Naive B cell (primary cell): ENCODE measurements at places on chromosomes 12 and 14.

DNA sequence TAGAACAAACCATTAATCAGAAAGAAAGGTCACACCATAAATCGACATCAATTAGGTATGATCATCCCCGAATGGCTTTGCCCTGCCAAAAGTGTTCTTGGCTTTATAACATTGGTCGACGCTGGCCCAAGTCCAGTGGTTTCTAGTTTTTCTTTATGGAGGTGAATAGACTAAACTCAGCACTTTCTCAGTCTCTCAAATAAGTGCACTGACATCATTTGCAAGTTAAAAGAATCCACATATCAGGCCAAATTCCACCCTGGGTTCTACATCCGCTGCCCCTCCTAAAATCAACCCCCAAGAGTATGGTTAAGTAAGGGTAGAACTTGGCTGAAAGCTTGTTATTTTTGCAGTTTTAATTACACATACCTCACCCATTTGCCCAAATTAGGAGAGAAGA lies 314.3 kb downstream of the C12orf75 start:
- no peak for DNase-seq

- DNase-seq: no peak
These were observed 701.1 kb downstream of the NOVA1 start for GRCh38 chr14:25896777-25897176.

DNA sequence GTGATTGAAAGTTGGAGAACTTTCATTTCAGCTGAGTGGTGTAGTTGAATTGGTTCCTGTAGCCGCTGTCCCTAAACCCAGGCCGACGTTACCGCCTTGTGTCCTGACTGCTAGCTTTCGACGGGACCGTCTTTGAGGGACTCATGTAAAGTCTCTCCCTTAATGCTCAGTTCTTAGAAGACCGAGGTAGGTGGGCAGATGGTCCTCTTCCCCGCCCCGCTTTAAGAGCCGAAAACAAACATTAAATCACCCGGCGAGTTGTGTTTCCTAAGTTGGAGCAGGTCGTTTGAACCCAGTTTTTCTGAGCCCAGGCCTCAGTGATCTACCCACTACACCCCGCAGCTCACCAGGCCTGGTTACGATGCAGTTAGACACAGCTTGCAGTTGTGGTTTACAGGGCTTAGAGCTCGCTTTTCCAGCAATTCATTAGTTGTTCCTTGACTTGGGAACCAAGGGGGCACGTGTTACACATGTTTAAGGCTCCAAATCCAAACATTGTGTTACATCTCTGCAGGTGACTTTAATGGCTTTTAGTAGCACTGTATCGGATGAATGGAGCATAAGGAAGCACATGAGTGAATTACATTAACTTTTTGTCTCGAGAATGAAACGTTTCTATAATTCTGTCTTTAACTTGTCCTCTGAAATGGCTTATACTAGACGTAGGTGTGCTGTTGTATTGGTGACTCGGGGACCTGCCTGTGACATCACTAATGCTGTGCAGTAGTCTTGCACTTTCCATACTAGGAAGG lies 790 bp downstream of the NEDD1 start:
- DNase-seq: peak; percentile 20

- no peak for DNase-seq
These were observed 62.6 kb downstream of the LGMN start for GRCh38 chr14:92685784-92686355.

DNA sequence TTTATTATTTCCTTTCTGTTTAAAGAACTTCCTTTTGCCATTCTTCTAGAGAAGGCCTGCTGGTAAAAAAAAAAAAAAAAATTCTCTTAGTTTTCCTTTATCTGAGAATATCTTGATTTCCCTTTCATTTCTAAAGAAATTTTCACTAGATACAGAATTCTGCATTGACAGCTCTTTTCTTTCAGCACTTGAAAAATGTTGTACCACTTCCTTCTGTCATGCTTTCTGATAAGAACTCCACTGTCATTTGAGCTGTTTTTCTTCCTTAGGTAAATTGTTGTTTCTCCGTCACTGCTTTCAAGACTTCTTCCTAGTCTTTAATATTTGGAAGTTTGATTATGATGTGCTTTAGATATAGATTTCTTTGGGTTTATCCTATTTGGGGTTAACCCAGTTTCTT lies 113.6 kb upstream of the BTG1 start:
- no peak for DNase-seq

DNA sequence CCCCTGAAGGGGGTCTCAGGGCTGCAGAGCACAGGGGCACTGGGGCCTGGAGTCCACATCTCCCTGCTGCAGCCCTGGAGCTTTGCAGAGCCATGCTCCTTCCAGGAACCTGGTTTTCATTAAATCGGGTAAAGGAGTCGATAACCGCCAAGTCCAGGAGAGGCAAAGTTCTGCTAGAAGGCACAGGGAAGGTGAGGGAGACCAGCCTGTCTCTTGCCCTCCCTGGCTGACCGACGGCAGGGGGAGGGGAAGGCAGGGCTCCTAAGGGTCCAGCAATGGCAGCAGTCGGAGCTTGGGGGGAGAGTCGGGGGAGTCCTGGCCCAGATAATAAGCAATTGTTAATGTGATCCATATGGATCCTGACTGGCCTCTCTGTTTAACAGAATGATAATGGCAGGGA lies 3.0 kb downstream of the FIGNL2 start:
- DNase-seq: no peak

DNA sequence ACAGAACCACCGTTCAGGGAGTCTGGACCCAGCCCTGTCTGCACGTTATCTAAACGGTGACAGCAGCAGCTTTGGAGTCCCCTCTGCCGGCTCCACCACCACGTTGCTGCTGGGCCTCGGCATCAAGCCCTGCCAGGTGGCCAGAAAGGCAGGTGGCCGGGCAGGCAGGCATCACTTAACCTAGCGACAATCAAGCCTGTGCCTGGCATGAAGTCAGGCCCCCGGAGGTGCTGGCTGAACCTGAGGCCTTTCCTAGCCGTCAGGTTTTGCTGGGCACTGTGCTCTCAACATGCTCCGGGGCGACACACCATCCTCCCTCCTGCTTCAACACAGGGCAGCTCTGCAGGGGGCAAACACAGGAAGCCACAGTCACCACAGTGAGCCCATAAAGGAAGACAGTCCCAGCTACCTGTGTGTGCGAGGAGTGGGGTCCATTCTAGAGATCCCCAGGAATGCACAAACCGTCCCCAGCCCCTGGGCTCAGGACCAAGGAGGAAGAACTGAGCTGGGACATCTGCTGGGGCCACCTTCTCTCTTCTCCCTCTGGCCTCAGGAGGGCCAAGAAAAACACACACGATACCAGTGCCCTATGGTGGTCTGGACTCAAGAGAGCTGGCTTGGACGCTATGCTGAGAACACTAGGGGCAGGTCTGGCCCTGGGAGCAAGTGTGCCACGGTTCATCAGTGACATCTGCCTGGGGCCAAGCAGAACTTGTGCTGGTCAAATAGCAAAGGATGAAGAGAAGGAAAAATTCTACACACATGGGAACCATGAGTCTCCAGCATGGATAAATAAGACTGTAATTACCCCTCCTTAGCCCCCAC lies 44.7 kb downstream of the CCDC88C start:
- DNase-seq: peak; percentile 18

- DNase-seq: no peak
These were observed 5.0 kb downstream of the PPTC7 start for GRCh38 chr12:110577864-110578693.

GRCh38 chr12:114835031-114835430 lies 151.1 kb upstream of the TBX3 start:
- no peak for DNase-seq

- DNase-seq: no peak
These were observed 687 bp downstream of the RAB35 start for GRCh38 chr12:120115692-120116440.

- no peak for DNase-seq
These were observed 93.9 kb downstream of the PLBD1 start for GRCh38 chr12:14473707-14474287.

- no peak for DNase-seq
These were observed 36.0 kb upstream of the BATF start for GRCh38 chr14:75486318-75486717.

GRCh38 chr14:42629553-42629952 lies 1022.9 kb downstream of the LRFN5 start:
- no peak for DNase-seq

GRCh38 chr14:103528146-103528586 lies 830 bp upstream of the TRMT61A start:
- no peak for DNase-seq

DNA sequence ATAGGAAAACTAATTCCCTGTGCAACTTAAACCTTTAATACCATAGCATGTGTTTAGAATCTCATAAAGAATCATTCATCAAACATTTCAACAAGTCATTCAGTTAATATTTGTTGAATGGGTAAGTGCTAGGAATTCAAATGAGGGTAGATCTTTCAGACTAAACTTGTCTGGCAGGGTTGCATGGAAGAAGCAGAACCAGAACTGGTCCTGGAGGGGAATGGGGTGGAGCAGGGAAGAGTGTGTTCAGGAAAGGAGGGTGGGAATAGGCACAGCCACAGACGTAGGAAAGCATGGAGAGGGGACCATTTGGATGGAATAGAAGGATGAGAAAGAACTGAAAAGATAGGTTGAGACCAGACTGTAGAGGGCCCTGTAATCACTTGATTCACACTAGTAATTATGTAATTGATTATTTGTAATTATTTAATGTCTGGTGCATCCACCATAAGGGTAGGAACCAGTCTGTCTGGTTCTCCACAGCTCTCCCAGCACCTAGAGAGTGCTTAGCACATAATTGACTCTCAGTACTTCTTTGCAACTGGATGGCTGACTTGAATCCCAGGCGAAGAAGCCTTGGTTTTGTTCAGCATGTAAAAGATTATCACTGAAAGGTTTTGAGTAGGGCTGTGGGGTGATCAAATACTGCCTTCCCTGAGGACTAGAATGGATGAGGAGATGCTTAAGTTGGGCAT lies 3.0 kb upstream of the MAP3K9 start:
- no peak for DNase-seq

DNA sequence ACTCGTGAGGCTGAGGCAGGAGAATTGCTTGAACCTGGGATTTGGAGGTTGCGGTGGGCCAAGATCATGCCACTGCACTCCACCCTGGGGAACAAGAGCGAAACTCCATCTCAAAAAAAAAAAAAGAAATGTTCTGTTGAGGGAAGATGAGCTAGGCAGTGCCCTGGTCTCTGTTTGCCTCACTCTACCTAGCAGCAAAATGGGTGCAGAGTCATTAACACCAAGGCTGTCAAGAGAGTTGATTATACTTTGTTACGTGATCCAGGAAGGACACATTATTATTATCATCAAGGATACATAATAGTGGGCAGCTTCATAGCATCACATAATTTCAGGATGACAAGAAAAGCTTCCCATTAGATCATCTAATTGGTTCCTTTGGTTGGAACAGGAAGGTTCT lies 84.3 kb upstream of the MAP1LC3B2 start:
- no peak for DNase-seq

DNA sequence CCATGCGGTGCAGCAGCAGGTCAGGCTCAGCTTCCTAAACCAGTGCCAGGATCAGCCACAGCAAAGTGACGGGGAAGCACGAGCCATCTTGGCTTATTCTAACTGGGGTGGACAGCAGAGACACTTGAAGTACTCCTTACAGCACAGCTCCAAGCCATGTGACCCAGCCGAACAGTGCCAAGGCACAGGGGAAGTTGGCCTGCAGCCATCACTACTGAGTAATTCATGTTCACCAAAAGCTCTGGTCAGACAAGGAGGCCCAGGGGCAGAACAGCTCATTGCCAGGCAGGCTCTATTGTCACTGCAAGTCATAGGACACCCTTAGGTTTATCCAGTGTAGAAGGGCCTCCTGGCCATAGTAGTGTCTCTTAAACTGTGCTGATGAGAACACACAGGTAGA lies 23.4 kb upstream of the SLC35F4 start:
- no peak for DNase-seq

DNA sequence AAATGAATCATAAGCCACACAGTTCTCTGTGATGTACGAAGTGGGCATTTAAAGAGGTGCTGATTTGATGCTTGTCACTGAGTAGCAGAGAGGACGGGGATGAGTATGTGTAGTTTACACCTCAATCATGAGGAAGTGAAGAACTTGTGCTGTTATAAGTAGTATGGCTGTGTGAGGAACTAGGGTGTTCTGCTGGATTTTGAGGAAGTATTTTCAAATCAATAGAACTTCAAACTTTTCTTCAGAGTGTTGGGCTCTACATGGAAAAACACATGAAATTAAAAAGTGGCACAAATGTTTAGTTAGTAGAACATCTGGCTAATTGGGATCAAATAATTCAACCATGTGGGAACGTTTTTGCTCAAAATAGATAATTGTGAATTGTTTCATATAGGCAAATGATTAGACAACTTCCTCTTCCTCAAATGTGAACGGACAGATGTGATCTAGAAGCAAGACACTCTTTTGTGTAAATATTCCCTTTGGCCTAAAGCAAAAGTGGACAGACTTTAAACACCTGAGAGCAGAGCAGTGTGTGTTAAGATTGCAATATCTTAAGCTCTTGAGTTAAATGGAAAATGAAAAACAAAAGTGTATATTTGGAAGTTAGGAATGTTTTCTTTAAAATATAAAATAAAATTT lies 168.5 kb downstream of the NAV3 start:
- peak; percentile 16 for DNase-seq

- no peak for DNase-seq
These were observed 83.5 kb downstream of the SAMD4A start for GRCh38 chr14:54650331-54650958.

- DNase-seq: no peak
These were observed 25.0 kb downstream of the HECTD4 start for GRCh38 chr12:112357214-112357613.

DNA sequence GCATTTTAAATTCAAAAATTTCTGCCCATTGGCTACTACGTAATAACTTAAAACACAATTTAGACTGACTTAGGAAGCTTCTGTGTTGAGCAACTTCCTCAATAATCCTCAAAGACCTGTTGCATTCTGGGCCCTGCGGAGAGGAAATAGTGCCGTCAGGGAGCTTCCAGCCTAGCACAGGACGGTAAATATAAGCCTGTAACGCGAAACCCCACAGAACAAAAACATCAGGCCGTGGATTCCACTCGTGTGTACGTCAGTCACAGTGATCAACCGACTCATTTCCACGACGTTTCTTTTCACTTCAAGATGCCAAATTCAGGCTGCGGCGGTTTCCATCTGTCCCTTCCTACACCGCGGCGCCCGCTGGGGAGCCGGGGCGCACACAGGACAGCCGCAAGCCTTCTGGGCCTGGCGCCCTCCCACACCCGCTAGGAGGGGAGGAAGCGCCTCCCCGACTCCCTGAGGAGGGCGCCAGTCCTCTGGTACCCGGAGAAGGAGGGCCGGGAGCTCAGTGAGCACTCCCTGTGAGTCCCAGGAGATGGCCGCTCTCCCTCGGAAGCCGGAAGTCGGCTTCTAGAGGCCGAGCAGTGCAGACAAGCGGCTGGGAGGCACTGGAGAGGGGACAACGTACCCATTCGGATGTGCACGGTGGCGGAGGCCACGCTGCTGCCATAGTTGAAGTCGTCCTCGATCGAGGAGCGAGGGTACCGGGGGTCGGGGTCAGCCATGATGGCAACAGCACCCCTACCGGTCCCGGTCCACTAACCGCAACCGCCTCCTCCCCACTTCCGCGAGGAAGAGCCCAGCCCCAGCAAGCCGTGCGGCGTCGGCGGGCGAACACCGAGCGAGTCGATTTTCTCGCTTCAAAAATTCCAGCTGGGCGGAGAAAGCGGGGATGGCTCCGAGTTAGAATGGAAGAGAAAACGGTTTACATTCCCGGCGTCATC lies at the start of gene TMBIM4:
TMBIM4 (minus strand) TSS at position 776 of the 950 bp plus-strand sequence; CDS start at position 731, 45 bp downstream.
- peak; percentile 86 for DNase-seq

- no peak for DNase-seq
These were observed 38.2 kb downstream of the RASSF8 start for GRCh38 chr12:25996677-25997076.

GRCh38 chr14:75539162-75539560 lies 16.9 kb downstream of the BATF start:
- no peak for DNase-seq

- DNase-seq: no peak
These were observed 27.2 kb downstream of the NOC4L start for GRCh38 chr12:132171293-132171967.

GRCh38 chr12:3207858-3208257 lies 130.7 kb downstream of the TSPAN9 start:
- no peak for DNase-seq
